ENCODE measurements at places on chromosomes 16 and 17.

GRCh38 chr16:65309354-65309753 lies 187.5 kb upstream of the CDH11 start:
- no peak for DNase-seq
- H3K4me1 ChIP-seq: no peaks in the 10 kb centered on the region
- no peaks in the 10 kb centered on the region for H3K36me3 ChIP-seq
- no peak overlapping the region for H3K27ac ChIP-seq
- H3K27me3 ChIP-seq: no peaks in the 10 kb centered on the region

- no peak overlapping the region for H3K27ac ChIP-seq
- no peaks in the 10 kb centered on the region for H3K27me3 ChIP-seq
- H3K36me3 ChIP-seq: peaks cover 11% of the 10 kb centered on the region
- H3K4me1 ChIP-seq: no peaks in the 10 kb centered on the region
- no peak overlapping the region for H3K4me3 ChIP-seq
- DNase-seq: no peak
Observed at GRCh38 chr17:5364156-5364555, 55.3 kb downstream of the NUP88 start.

DNA sequence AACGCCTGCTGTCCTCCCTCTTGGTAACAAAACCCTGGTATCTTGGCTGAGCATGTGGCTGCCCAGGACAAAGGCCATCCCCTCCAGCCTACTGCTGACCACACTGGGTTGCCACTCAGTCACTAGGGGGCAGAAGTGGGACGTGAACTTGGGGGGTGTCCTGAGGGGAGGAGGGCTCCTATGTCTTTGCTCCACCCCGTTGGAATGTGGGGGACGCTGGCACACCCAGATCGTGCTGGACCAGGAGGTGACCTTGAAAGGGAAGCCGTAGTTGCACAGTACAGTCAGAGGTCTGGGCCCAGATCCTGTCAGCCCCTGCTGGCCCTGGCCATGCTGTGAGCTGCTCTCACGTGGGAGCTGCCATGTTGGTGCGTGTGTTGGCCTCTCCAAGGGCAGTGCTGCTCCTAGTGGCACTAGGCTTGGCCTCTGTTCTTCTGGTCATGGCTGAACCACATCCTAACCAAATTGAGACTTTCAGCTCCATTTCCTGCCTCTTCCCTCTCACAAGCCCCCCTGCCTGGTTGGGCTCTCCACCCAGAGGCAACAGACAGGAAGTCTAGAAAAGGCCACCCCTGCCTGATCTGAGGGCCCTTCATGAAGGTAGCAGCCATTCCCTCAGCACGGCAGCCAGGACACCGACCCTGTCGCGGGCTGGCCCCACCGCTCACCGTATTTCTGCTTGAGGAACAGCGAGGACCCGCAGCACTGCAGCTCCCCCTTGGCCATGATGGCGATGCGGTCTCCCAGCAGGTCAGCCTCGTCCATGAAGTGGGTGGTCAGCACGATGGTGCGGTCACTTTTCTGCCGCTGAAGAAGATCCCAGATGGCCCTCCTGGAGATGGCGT lies 29.0 kb upstream of the RNPS1 start:
- H3K36me3 ChIP-seq: no peaks in the 10 kb centered on the region
- DNase-seq: peak; percentile 44
- H3K4me1 ChIP-seq: no peaks in the 10 kb centered on the region
- H3K4me3 ChIP-seq: no peak overlapping the region
- H3K27me3 ChIP-seq: no peaks in the 10 kb centered on the region

DNA sequence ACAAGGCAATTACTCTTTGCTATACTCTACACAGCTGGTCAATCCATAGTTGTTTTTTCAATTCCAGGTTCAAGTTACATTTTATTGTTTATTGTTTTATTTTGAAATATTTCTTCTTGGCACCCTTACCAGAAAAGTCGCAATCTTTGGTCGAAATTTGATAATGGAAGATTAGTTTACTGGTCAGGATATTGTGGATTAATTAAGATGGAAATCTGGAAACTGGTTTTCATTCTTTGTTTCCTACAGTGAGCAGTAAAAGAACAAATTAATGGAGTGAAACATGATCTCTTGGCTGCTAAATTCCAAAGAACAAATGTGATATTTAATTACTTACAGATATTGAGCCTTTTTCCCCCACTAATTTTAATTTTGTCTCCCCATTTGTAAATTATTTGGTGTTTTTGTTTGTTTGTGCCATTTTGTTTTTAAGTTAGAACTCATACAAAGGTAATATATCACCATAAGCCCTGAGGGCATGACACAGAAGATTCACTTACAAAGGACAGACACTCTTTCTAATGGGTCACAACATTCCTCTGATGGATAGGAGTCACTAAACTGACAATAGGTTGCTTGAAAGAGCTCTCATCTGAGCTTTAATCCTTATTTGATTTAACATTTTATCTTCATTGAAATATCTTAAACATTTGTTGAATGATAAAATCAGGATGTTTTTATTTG lies 700.2 kb downstream of the KCNJ2 start:
- no peaks in the 10 kb centered on the region for H3K4me1 ChIP-seq
- no peak overlapping the region for H3K27ac ChIP-seq
- no peak overlapping the region for H3K4me3 ChIP-seq

- no peak overlapping the region for H3K27ac ChIP-seq
- H3K36me3 ChIP-seq: no peaks in the 10 kb centered on the region
- no peaks in the 10 kb centered on the region for H3K27me3 ChIP-seq
- DNase-seq: peak; percentile 34
- no peak overlapping the region for H3K4me3 ChIP-seq
Observed at GRCh38 chr17:73401911-73402310, 90.1 kb upstream of the CDC42EP4 start.

DNA sequence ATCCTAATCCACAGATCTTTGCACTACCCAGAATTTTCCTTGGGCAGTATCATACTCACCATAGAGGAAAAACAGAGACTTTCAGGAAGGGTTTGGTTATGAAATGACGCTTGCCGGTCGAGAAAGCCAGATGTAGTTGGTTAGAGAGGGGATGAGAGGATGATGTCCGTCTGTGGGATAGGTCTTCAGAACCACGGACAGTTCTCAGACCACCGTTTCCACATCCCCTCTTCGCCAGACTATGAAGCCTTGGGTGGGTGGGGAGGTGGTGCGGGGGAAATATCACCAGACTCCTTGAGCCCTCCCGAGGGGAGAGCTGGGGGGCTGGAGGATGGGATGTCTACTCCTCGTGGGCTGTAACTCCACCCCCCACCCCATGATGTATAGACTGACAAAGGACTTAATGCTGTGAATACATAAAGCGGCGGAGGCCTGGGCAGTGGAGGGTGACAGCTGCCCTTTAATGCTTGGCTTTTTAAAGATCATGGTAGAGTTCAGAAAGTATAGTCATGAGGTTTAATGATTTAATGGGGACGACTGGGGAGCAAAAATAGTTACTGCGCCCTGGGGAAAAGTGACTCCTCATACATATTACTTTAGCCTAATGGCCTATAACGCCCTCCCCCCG lies 96.6 kb downstream of the MRM1 start:
- DNase-seq: no peak
- H3K4me3 ChIP-seq: no peak overlapping the region
- H3K36me3 ChIP-seq: no peaks in the 10 kb centered on the region
- peaks cover 25% of the 10 kb centered on the region for H3K27me3 ChIP-seq
- H3K27ac ChIP-seq: no peak overlapping the region

GRCh38 chr17:17304521-17304985 lies 1.4 kb downstream of the NT5M start:
- H3K27me3 ChIP-seq: no peaks in the 10 kb centered on the region
- peak overlapping the region; percentile 80 for H3K4me3 ChIP-seq
- DNase-seq: peak; percentile 56
- H3K4me1 ChIP-seq: peaks cover 31% of the 10 kb centered on the region
- H3K36me3 ChIP-seq: peaks cover 2% of the 10 kb centered on the region

GRCh38 chr17:19542247-19542646 lies 8.6 kb downstream of the SLC47A1 start:
- H3K4me3 ChIP-seq: no peak overlapping the region
- no peaks in the 10 kb centered on the region for H3K36me3 ChIP-seq
- no peak for DNase-seq
- H3K27me3 ChIP-seq: peaks cover 1% of the 10 kb centered on the region
- no peaks in the 10 kb centered on the region for H3K4me1 ChIP-seq

DNA sequence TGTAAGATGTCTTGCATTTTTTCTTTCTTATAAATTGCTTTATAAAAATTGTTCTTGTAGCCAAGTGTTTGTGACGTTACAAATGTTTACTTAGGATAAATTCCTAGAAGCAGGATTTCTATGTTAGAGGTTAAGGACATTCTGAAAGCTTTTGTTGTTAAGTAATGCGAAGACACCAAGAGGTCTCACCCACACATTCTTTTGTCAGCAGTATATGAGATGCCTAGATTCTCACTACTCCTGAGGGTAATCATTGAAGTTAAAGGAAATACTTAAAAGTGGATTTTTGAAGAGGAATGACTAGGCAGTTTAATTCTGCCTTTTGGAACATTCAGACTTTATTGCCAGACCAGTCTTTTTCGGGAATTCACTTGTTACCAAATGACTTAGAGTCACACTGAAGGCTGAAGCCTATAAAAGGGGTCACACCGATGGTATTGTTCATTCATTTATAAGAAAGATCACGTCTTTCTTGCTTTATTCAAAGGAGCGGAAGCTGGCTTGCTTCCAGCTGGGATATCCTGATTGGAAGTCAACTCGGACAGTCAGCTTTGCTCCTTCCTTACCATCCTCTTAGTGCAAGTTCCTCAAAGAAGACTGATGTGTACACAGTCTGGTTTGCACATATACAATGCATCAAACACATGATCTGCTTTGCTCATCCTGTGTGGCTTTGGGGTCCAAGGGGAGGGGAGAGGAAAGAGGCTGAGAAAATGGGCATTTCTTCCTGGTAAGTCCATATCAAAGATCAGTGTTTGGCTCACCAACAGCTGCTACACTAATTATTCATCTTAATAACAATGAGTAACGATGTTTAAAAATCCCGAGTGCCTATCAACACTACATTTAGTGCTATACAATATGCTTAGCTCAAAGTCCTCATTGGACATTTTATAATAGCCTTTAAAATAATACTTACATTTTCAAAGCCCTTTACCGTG lies 160.0 kb downstream of the MAP2K6 start:
- no peak overlapping the region for H3K4me3 ChIP-seq
- no peaks in the 10 kb centered on the region for H3K36me3 ChIP-seq
- peaks cover 5% of the 10 kb centered on the region for H3K27me3 ChIP-seq
- no peak for DNase-seq
- no peak overlapping the region for H3K27ac ChIP-seq

DNA sequence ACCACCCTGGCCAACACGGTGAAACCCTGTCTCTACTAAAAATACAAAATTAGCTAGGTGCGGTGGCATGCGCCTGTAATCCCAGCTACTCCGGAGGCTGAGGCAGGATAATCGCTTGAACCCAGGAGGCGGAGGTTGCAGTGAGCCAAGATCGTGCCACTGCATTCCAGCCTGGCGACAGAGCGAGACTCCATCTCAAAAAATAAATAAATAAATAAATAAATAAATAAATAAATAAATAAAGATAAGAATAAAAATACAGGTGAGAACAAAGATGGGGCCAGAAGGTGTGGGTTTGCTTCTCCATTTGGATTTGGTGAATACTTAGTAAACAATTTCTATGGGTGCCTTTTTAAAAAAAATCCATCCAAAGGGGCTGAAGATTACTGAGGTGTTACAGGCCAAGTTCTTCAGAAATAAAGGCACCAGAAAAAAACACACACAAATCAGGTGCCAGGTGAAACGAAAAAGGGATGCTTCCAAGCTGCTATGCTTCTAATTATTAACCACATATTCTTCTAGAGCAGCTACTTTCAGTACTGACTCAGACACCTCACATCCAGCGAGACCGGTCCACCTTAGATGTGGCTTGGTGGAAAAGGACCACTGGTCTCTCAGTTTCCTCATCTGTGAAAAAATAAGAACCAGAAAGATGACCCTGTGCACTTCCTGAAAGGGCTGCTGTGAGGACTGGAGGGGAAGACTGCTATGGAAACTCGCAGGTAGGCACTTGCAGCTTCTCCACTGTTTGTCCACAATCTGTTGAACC lies 9.2 kb downstream of the GLYR1 start:
- DNase-seq: no peak
- H3K27ac ChIP-seq: no peak overlapping the region
- H3K4me1 ChIP-seq: peaks cover 9% of the 10 kb centered on the region
- H3K36me3 ChIP-seq: peaks cover 28% of the 10 kb centered on the region
- H3K4me3 ChIP-seq: no peak overlapping the region
- H3K27me3 ChIP-seq: no peaks in the 10 kb centered on the region

- H3K4me1 ChIP-seq: peaks cover 5% of the 10 kb centered on the region
- H3K27ac ChIP-seq: no peak overlapping the region
- H3K36me3 ChIP-seq: no peaks in the 10 kb centered on the region
- no peak for DNase-seq
Observed at GRCh38 chr17:7720125-7720524, 2.6 kb downstream of the DNAH2 start.

DNA sequence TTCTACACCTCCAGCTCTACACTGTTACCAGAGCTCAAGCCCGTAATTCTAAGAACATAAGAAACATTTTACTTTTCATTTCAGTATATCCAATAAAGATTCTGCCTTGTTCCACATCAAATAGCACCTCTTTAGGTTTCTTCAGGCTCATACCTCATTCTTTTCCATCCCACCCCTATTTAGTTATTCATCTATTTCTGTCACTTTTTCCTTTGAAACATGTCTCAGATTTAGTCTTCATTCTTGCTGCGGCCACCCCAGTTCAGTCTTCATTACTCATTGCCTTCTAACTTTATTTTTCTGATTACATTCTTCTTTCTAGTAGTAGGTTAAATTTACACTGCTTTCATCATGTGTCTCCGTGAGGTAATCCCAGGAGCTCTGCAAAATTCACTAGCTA lies 33.5 kb downstream of the PPM1E start:
- no peaks in the 10 kb centered on the region for H3K36me3 ChIP-seq
- H3K27ac ChIP-seq: no peak overlapping the region
- peak; percentile 30 for DNase-seq
- no peaks in the 10 kb centered on the region for H3K27me3 ChIP-seq

DNA sequence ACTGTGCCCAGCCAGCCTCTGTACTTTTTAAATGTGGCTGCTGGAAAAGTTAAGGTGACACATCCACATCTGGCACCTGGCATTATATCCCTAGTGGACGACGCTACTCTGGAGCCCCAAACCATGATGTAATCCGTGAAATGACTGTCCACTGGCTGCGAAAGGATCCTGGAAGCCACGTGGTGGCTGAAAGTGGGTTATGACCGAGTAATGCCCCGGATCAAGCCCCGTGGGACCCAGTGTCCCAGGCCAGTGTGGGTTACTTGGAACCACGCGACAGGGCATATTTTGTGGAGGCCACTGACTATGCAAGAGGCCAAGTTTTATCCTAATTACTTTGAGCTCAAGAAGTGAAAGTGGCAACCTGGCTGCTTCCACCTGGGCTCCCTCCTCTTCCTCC lies 79.6 kb downstream of the PGS1 start:
- DNase-seq: no peak
- H3K36me3 ChIP-seq: no peaks in the 10 kb centered on the region
- no peak overlapping the region for H3K4me3 ChIP-seq
- no peaks in the 10 kb centered on the region for H3K4me1 ChIP-seq
- no peaks in the 10 kb centered on the region for H3K27me3 ChIP-seq

DNA sequence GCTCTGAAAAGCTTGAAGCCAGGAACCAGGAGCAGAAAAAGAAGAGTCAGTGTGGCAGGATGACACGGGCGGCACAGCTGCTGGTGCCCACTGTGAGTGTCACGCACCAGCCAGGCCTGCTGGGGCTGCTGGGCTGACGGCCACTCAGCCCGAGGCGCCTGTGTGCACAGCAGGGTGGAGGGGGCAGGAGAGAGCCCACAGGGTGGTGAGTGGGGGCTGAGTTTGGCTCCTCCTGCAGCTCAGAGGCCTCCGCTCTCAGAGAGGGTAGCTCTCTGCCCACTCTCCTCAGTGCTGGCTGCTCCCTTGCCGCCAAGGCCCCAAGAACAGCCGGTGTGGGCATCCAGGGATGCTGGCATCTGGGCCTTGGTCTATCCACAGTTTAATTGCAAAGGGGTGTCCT lies 59.6 kb downstream of the GSG1L start:
- H3K36me3 ChIP-seq: no peaks in the 10 kb centered on the region
- no peak overlapping the region for H3K4me3 ChIP-seq
- DNase-seq: no peak

All from activated naive CD4-positive, alpha-beta T cell treated with anti-CD3 and anti-CD28 coated beads for 36 hours (primary cell).